ENCODE measurements at places on chromosomes 2 and 18.

DNA sequence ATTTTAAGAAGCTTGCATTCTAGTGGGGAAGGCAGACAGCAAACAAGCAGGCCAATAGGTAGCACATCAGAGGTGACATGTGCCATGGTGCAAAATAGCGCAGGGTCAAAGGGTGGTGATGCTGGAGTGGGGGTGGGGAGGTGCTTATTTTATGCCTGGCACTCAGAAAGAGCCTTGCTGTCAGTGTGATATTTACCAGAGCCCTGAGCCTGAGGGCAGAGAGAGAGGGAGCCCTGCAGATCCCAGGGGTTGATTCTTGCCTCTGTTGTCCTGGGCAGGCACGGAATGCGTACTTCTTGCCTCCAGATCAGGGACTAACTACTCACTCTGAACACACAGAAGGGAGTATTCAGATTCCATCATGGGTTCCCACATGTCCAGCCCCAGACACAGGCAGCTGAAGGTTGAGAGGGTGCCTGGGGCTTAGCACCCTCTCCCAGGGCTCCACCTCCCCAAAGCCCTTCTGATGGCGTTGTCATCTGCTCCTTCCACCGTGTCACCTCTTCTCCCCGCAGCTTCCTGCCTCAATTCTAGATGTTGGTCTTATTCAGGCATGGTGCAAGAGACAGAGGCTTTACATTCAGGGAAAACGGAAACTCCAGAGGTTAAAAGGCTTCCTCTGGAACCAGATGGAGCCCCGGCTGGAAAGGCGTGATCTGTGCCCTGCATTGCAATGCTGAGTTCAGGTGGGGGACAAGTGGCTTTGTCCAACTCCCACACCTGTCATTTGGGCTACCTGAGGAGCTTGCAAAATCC lies 252.3 kb downstream of the HAUS1 start:
- no peak for DNase-seq

GRCh38 chr2:225041851-225042799 lies at the start of gene DOCK10:
Gene DOCK10 (minus strand): TSS chr2:225042468. CDS start chr2:225042374, 94 bp downstream.
- DNase-seq, result peak; percentile 44

GRCh38 chr18:45084206-45084605 lies 403.5 kb downstream of the SETBP1 start:
- no peak for DNase-seq

- DNase-seq, result no peak
These were observed 74.5 kb upstream of the RFX8 start for GRCh38 chr2:101549371-101549770.

- DNase-seq, result no peak
These were observed 50.0 kb downstream of the ANKMY1 start for GRCh38 chr2:240507778-240508251.

DNA sequence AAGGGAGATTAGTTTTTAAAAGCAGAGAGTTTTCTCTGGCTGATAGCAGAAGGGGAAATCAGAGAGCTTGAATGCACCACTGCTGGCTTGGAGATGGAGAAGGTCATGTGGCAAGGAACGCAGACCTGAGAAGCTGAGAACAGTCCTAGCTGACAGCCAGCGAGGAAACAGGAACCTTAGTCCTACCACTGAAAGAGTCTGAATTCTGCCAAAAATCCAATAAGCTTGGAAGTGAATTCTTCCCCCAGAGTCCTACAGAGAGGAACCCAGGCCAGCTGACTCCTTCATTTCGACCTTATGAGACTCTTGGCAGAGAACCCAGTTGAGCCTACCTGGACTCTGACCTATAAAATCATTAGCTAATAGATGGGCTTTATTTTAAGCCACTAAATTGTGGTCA lies 371.9 kb upstream of the TNP1 start:
- DNase-seq, result no peak

DNA sequence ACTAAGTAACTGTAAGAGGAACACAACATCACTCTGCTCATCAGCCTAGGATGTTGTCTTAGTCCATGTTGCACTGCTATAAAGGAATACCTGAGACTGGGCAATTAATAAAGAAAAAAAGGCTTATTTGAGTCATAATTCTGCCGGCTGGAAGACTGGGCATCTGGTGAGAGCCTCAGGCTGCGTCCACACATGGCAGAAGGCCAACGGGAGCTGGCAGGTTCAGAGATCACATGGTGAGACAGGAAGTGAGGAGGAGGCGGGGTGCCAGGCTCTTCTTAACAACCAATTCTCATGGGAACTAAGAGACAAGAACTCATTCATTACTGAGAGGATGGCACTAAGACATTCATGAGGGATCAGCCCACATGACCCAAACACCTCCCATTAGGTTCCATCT lies 46.8 kb downstream of the EPG5 start:
- peak; percentile 81 for DNase-seq

- DNase-seq, result no peak
These were observed 90.5 kb downstream of the WDR7 start for GRCh38 chr18:56741685-56742084.

DNA sequence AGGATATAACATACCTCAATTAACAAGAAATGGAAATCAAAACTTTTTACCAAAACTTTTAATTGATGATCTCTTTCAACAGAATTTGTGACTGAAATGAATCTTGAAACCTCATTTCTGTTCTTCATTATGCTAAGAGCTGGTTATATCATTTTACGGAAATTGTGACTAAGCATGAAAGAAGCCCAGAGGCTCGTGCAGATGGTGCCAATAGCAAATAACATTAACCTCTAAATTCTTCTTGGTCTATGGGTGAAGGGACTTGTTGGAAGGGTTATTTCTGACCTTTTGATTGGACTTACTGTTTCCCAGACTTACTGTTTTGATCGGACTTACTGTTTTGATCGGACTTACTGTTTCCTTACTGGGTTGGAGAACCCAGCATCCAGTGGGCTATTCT lies 435.6 kb downstream of the TDRD15 start:
- DNase-seq, result no peak

DNA sequence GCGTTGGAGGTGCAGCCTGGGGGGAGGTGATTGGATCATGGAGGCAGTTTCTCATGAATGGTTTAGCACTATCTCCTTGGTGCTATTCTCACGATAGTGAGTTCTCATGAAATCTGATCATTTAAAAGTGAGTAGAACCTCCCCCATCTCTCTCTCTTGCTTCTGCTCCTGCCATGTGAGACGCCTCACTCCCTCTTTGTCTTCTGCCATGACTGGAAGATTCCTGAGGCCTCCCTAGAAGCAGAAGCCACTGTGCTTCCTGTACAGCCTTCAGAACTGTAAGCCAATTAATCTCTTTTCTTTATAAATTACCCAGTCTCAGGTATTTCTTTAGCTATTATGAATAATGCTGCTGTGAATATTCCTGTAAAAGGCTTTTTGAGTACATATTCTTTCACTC lies 52.9 kb downstream of the SERPINB7 start:
- DNase-seq, result no peak

- no peak for DNase-seq
These were observed 41.7 kb downstream of the AGAP1 start for GRCh38 chr2:235535423-235536130.

DNA sequence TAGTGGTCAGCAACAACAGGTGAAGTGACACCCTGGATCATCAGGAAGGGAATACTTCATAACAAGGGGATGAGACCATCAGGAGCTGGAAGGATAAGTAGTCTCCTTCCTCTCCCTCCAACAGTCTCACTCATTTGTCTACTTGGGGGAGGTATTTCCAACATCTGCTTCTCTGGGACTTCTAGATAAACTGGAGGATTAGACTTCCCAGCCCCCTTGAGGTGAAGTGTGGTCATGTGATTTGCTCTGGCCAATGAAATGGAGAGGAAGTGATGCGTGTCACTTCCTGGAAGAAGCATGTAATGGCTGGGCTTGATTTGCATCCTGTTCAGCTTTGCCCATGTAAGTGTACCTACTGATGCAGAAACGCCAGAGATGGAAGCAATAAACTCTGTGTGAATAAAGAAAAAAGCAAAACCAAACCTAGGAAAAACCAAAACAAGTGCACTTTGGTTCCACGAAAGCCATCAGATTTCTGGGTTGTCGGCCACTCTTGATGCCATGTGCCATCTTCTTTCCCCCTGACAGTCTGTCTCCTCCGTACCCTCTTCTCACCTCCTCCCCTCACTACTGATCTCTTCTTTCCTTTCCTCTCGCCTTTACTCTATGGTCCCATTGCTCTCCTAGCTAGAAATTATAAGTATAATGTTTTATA lies 76.1 kb upstream of the DNMT3A start:
- DNase-seq, result no peak

DNA sequence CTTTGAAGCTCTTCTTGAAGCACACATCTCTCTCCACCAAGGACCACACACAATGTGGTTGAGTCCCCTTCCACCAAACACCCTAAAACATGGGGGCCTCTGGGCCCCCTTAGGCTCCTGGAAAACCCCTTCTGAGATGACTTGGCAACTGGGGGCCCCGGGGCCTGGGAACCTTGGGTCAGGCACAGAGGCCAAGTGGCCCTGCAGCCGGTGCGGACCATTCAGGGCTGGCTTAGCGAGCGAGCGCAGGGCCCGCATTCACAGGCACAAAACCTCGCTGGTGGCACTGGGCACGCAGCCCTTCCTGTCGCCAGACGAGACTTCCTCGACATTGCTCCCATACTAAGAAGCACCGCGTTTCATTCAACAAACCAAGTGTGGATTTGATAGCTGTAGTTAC lies 111.2 kb upstream of the ID2 start:
- DNase-seq, result no peak

DNA sequence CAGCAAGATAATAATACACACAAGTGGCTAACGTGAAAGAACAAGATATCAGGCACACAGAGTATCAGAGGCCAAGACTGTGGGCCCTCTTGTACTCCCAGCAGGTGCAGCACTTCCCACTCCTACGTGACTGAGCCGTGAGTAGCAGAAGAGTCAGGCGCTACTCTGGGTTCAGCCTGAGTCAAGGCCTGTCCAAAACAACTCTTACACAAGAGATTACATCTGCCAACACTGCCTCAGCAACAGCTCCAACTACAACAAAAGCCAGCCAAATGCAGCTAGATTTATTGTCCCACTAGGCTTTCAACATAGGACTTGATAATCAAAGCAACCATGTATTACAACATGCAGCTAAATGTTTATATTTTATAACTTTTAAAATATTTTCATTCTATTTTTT lies 56.2 kb downstream of the ITSN2 start:
- DNase-seq, result peak; percentile 23

DNA sequence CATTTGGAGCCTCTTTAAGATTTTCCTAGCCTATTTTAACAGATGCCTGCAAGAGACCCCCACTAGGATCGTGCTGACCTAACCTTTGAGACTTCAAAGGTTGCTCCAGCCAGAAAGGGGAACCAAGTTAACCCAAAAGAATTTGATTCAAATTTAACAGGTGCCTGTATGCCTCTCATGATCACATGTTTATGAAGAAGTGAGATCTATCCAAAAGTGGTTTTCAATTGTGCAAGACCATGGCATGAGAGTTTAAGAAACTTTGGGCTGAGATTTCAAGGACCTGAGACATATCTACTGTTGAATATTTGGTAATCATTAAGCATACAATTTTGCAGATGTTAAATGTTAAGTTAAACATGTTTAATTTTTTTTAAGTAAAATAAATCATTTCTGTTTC lies 1.3 kb upstream of the RSAD2 start:
- DNase-seq, result no peak

DNA sequence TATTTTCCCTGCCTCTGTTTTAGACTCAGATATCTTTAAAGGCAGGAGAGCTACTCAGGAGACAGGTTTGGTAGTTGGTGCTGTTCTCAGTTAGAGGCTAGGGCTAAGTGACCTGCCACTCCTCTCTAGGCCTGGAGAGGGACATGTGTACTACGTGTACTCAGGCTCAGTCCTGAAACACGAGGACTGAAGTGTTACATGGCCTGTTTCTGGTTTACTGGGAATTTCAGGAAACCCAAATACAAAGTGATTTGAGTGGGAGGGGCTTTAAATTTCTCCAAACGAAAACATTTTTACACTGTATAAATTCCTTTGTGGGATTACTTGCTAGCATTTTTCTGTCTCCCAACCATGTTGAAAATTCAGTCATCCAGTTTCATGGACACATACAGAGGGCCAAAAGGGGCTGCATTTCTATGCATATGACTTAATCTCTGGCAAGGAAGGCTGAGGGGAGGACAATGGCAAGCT lies 343.3 kb downstream of the CYP26B1 start:
- no peak for DNase-seq

- DNase-seq, result no peak
These were observed 757 bp downstream of the HDHD2 start for GRCh38 chr18:47149457-47150028.

- DNase-seq, result no peak
These were observed 250.7 kb downstream of the KLHL29 start for GRCh38 chr2:23635442-23636340.

- DNase-seq, result peak; percentile 34
These were observed 25.3 kb downstream of the SCG2 start for GRCh38 chr2:223576873-223577272.

GRCh38 chr2:68250196-68250595 lies 2.1 kb downstream of the PPP3R1 start:
- no peak for DNase-seq

- no peak for DNase-seq
These were observed 315.5 kb downstream of the RPRM start for GRCh38 chr2:153163055-153163454.

DNA sequence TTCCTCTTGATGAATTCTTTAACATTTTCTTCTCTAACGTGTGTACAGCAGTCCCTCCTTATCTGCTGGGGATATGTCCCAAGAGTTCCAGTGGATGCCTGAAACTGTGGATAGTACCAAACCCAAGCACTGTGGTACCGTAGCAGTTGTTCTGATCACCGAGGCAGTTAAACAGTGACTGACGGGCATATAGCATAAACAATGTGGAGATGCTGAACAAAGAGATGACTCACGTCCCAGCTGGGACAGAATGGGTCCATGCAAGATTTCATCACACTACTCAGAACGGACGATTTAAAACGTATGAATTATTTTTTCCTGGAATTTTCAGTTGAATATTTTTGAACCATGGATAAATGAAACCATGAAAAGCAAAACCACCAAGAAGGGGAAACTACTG lies 54.5 kb upstream of the SPAG16 start:
- peak; percentile 15 for DNase-seq

DNA sequence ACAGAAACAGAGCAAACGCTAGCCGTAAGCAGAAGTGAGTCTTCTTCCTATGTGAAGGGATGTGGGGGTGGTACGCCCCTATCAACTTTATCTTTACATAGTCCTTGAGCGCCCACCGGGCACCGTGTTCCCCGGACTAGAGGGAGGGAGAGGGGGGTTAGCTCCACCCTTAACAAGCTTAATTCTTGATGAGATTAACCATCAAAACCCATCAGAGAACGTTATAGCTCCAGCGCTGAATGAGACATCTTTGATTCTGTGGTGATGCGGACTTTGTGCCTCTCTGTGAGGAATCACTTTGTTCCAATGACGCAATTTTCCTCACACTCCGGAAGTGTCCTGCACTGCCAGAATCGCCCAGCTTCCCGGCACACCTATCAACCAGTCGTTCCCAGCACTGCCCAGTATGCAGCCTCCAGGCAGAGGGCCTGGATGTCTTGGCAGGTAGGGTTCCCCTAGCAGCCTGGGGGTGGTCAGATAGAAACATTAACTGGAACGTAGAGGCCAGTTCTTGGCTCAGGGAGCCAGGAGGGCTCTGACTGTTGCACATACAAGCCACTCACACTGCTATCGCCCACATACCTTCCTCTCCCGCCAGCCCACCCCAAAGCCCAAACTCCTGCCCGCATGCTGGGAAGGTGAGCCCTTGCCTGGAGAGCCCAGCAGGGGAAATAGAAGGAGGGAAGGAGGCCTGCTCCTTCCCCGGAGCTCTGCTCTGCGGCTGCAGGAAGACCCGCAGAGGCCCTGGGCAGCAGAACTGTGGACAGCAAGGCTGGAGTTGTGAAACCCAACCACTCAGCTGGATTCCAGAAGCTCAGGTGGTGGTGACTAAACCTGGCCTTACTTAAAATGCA lies 1.9 kb upstream of the ODC1 start:
- DNase-seq, result peak; percentile 63

All from dermis blood vessel endothelial cell (primary cell).